ENCODE measurements at places on chromosomes 5 and 9.
A peak's percentile ranks its signal among the peaks of the same experiment; 100 is the strongest.

DNA sequence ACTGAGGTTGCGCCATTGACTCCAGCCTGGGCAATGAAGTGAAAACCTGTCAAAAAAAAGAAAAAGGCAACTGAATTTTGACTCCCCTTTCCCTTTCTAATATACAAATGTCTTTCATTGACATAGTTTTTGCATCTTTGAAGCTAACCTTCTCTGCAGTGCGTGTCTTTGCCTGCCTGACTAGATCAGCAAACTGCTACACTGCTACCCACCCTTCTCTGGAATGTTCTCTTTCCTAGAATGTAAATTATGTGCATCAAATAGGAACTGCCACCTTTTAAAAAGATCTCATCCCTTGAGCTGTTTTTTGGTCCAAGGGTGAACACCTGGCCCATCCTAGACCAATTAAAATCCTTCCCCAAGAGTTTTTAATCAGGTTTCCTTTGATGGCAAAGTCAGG lies 127.6 kb downstream of the SLC28A3 start:
- no peak for DNase-seq

- DNase-seq: no peak
Observed at GRCh38 chr5:174202996-174203395, 157.5 kb downstream of the NSG2 start.

- no peak for DNase-seq
Observed at GRCh38 chr5:169785771-169786618, 148.9 kb downstream of the DOCK2 start.

DNA sequence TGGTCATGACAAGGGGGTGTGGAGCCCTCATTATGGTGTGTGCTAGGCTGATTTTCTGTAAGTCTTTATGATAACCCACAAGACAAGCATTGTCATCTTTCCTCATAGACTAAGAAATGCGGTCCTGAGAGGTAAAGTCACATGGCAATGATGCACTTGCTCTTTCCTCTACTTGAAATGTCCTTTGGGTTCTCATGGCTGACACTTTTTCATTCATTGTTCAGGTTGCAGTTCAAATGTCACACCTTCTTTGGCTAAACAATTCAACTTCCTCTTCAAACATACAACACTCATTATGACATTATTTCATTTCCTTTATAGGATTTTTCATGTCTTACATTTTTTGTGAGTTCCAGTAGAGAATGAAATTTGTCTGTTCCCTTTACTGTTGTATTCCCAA lies 323.6 kb upstream of the PRR16 start:
- no peak for DNase-seq

DNA sequence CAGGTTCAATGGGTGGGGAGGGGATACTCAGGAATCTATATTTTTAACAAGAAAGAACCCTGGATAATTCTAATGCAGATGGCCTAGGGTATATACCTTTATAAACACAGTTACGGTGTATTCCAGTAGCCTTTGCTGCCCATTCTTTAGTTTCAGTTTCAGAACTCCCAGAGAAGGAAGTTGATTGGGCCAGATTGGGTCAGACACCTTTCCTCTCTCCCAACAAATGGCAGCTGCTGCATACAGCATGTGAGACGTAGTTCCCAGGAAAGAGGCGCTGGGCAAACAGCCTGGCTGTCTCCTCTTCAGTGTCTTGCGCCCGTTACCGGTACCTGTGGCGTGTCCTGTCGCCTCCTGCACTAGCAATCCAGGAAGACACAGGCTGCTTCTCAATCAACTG lies 20.4 kb downstream of the ACO1 start:
- no peak for DNase-seq

GRCh38 chr9:6443661-6444060 lies 30.7 kb downstream of the UHRF2 start:
- no peak for DNase-seq

DNA sequence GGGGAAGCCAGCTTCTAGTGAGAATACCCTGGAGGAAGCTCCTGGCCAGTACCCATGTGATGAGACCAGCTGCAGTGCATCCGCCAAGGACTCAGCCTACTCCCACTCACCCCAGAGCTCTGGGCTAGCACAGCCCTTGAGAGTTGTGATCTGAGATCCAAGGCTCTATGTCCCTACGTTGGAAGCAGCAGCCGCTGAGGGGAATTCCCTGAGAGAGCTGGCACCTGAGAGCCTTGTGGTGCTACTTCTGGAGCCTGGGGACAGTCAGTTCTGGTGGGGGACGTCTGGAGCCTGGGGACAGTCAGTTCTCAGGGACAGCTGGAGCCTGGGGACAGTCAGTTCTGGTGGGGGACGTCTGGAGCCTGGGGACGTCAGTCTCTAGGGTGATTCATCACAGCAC lies 39.2 kb downstream of the PDZD2 start:
- no peak for DNase-seq

- DNase-seq: no peak
Observed at GRCh38 chr5:56305001-56305950, 72.1 kb upstream of the ANKRD55 start.

- no peak for DNase-seq
Observed at GRCh38 chr5:155532621-155533311, 519.2 kb downstream of the KIF4B start.

DNA sequence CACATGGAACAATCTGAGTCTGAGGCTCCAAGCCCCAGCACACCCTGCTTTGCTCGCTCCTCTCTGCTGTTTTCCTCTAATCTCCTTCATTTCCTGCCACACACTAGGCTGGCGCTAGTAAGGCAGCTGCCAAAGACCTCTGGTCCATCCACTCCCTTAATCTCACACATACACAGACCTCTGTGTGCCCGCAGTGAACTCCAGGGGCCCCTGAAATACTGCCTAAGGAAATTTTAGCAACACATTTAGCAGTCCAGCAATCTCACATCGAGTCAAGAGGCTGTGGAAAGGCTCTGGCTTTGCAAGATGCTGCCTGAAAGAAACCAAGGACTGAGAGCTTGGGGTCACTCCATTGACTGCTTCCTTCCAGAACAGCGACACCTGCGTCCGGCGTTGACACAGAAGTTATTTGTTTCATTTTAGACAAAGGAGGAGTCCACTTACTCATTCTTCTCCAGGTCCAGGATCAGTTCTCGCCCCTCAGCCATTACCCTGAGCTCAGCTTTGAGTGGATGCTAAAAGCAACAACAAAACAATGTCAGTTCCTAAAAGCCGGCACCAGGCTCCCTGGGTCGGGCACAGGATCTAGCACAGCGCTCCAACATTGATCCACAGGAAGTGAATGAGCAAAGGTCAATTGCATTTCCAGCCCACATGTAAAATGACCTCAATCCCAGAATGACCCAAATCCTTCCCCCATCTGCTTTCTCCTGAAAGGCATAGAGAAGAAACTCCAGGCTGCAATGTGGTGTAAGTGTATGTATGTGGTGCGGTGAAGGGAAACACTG lies 11.5 kb downstream of the ADAM19 start:
- DNase-seq: no peak

DNA sequence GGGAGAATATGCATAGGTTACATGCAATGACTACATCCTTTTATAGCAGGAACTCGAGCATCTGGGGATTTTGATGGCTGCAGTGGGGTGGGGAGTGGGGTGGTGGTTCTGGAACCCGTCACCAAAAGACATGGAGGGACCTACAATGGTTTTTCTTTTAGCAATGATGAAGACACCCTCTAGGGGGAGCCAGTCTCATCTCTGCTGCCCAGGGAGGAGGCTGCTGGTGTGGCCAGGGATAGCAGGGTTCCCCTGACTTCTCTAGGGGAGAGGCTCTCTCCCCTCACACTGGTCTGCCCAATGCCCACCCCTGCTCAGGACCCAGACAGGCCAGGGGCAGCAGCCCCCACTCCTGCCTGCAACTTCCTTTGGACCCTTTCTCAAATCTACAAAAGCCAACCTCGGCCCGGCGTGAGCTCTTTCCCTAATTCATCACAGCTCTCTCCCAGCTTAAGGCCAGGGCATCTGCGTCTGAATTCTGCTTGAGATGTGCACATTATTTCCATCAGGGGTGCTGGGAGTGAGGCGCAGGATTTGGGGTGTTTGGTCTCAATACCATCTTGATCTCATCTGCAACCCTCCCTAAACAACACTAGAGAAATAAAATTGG lies 73.6 kb upstream of the RETREG1 start:
- DNase-seq: peak; percentile 33

- DNase-seq: no peak
Observed at GRCh38 chr5:12073426-12073825, 169.2 kb upstream of the CTNND2 start.

- peak; percentile 78 for DNase-seq
Observed at GRCh38 chr5:142063878-142064331, 44.7 kb upstream of the NDFIP1 start.

- DNase-seq: no peak
Observed at GRCh38 chr5:151742870-151743294, 15.5 kb downstream of the ATOX1 start.

DNA sequence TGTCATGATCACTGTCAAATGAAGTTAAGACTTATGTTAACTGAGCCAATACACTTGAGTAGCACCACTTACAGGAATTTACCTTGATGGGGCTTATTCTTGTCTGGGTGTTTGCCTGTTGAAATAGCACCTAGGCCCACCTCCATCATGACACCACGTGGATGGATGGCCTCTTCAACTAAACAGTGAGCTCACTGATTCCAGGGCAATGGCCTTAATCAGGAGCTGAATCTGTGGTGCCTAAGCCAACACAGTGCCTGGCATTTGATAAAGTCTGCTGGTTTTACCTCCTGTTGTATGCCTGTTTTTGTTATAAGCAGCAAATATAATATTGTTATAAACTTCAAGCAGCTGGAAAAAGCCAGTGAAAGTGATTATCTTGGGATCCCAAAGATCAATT lies 190.5 kb downstream of the LURAP1L start:
- DNase-seq: no peak
